Stimulated activated CD4-positive, alpha-beta T cell treated with anti-CD3 and anti-CD28 coated beads, Interleukin-1b, Interleukin-23, amount 100 ng/mL, for 48 hours (primary cell): ENCODE measurements at places on chromosomes 13 and 19.

DNA sequence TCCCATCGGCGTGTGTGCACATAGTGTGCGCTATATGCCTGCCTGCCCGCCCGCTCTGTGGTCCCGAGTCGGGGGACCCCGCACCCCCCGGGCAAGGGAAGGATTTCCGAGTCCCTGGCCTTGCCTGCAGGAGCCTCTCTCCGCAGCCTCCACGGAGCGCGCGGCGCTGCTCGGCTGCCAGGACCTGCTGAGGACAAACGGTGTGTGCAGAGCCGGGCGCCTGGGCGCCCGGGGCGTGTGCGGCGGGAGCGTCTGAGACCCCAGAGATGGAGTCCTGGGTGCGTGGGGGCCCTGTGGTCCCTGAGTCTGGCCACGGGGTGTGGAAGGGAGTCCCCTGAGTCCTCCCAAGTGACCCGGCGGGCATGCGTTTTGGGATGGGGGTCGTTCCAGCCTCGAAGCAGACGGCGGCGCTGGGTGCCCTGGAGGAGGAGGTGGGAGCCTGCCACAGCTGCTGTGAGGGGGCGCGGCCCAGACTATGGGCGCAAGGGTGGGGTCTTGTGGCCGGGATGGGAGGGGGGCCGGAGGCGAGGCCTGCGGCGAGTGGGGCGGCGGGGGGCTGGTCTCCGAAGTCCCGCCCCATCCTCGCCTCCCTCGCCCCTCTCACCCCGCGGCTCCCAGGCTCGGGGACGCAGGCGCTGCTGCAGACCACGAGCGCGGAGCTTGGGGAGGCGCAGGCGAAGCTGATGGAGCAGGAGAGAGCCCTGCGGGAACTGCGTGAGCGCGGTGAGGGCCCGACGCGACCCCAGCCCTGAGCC lies 25.3 kb downstream of the CLEC4M start:
- DNase-seq, result no peak

- no peak for DNase-seq
Observed at GRCh38 chr19:34237939-34238338, 16.4 kb upstream of the GARRE1 start.

GRCh38 chr13:106532111-106532929 lies 3.1 kb downstream of the EFNB2 start:
- DNase-seq, result no peak

DNA sequence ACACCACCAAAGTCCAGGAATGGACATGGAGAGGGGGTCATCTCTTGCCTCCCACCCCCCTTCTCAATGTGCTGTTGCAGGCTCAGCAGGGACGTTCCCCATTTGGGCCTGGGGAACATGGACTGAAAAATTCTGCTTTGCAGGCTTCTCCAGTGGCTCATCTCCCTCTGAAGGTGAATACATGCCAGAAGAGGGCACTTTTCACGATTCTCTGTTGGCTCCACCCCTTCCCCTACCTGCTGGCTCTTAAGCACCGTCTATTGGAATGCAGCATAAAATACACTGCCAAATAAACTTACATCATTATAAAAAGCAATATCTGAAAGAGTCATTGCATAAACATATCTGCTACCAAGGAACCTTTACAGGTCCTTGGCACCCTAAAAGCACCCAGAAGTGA lies 35.7 kb downstream of the NHLRC3 start:
- DNase-seq, result no peak

- DNase-seq, result peak; percentile 1
Observed at GRCh38 chr13:67229481-67230403, at the start of gene PCDH9. Gene PCDH9 (minus strand): TSS chr13:67230336. CDS start chr13:67228440, 1,896 bp downstream.

GRCh38 chr19:10646456-10647159 lies 7.5 kb upstream of the ILF3 start:
- DNase-seq, result no peak

- no peak for DNase-seq
Observed at GRCh38 chr13:26693749-26694463, 66.7 kb downstream of the GPR12 start.

GRCh38 chr19:19628501-19629134 lies 598 bp upstream of the LPAR2 start:
- peak; percentile 54 for DNase-seq

GRCh38 chr13:94170145-94170571 lies 309.3 kb downstream of the DCT start:
- DNase-seq, result no peak
